ENCODE measurements at places on chromosomes 12 and 14.

DNA sequence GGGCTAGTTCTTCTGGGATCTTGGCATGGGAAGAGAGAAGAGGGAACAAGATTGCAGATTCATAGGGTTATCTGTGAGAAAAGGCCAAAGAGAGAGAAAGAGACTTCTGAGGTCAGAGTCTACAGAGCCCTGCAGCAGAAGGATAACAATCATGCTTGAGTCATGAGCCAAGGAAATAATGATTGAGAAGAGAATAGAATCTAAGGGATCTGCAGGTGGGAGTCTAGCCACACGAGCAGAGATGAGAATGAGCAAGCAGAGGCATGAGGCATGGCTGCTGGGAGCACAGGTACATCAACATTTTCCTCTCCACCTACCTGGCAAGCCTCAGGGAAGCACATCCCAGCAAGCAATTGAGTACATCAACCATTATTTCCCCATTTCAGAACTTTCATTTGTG lies 303.7 kb downstream of the LRIG3 start:
- no peak for DNase-seq

DNA sequence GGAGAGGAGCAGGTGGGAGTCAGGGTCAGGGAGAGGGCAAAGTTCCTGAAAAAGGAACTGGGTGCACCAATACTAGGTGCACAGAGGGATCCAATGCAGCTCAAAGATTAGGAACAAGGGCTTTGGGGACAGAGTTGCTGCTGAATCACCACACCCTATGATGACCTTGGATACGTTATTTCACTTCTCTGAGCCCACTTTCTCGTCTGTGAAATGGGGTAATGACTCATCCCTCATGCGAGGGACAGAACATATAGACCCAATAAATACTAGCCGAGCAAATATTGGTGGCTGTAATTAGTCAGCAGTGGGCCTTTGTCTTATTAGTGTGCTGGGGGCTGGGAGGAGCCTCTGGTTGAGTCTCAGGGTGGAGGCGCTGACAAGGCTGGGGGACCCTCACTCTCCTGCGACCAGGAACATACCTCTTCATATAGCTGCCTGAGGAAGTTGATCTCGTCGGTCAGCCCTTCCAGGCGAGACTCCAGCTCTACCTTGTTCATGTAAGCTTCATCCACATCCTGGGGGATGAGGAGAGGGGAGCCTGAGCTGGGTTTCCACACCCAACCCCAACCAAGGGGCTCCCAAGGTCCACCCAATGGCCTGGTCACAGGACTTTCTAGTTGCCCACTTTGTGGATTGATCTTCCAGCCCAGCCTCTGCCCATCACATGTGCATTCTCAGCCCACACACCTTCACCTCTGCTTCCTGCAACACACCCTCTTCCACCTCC lies 4.5 kb downstream of the KRT8 start:
- no peak for DNase-seq

DNA sequence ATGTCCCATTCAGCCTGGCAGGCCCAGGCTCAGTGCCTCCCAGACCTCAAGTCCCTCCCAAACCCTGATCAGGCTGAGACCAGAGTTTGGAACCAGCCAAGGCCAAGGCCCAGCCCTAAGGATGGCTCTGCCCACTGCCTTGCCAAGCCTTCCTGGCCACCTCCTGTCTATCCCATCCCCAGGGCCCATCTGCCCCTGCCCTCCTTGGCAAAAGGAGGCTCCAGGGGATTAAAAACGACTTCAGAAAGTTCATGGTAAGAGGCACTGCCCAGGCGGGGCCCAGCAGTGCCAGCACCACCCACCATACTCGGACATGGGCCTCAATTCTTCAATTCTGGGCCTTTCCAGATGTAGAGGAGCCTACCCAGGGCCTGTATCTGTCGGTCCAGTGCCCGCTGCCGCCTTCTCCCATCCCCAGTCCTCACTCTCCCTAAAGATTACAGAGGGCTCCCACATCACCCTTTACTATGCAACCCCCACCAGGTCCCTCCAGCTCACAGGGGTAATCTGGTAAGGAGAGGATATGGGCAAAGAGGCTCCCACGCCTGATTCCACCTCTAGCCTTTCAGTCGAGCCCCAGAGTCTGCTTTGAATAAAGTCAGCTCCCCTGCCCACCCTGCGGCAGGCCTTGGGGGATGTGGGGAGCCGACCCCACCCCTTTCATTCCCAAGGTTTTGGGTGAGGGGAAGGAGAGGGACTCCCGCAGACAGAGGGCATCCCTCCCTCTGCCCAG lies 932 bp downstream of the ADCY6 start:
- DNase-seq, result no peak

DNA sequence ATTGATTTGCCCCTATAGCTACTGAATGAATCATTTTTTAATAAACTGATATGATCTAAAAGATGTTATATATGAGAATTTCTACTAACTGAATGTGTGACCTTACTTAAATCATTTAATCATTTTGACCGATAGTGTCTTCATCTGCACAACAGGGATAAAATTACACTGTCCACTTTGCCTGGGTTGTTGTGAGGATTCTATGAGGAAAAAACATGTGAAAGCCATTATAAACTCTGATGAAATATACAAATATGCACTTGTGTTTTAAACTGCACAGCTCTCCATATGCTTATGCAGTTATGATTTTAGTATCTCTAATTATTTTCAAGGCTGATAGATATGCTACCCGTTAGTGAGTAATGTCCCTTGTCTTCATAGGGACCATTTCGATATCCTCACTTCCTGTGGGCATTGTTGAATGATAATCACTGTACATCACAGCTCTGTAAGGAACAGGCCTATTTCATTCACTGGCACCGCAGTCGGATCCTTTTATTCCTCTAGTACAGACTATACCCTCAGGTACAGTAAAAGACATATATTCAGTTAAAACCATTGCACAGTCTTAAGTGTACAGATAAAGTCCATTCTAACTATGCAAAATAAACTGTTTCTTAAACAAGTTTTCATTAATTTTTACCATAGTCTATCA lies 88.7 kb upstream of the RAP1B start:
- DNase-seq, result no peak

DNA sequence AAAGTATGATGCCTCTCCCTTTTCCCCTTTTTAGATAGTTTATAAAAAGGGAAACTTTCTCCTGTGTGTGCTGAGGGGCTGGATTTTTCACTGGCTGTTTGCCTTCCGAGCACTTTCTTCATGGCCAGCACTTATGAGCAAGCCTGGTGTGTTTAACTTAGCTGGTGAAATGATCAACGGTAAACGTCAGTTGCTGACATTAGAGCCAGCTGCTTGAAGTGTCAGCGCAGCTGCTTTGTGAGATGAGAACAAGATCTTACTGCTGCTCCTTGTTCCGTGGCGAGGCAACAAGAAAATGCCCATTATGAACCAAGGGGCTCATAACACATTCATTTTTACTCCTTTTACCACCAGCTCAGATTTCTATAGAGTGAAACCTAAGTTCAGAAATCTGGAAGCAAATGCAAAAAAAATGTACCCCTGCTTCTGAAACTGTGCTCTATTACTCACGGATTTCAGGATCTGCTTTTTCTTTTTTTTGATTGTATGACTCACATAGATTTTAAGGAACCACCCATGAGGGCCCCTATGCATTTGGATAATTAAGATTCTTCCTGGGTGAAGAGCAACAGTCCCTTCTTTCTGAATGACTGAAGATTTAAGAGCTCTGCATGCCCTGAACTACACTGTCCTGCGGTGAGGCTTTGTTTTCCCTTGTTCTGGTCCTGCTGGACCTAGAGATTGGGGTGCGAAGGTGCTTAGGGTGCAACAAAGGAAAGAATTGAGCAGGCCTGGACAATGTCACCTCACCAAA lies 74.3 kb upstream of the CPM start:
- DNase-seq, result no peak

GRCh38 chr12:127558361-127558760 lies 708.6 kb upstream of the TMEM132C start:
- no peak for DNase-seq

GRCh38 chr12:131350943-131351318 lies 360.0 kb upstream of the SFSWAP start:
- DNase-seq, result no peak

Measured in stimulated activated CD4-positive, alpha-beta T cell treated with anti-CD3 and anti-CD28 coated beads, Interleukin-1b, Interleukin-23, amount 100 ng/mL, for 1 hour (primary cell).